Effector memory CD4-positive, alpha-beta T cell (primary cell): ENCODE measurements at places on chromosomes 11 and 22.

DNA sequence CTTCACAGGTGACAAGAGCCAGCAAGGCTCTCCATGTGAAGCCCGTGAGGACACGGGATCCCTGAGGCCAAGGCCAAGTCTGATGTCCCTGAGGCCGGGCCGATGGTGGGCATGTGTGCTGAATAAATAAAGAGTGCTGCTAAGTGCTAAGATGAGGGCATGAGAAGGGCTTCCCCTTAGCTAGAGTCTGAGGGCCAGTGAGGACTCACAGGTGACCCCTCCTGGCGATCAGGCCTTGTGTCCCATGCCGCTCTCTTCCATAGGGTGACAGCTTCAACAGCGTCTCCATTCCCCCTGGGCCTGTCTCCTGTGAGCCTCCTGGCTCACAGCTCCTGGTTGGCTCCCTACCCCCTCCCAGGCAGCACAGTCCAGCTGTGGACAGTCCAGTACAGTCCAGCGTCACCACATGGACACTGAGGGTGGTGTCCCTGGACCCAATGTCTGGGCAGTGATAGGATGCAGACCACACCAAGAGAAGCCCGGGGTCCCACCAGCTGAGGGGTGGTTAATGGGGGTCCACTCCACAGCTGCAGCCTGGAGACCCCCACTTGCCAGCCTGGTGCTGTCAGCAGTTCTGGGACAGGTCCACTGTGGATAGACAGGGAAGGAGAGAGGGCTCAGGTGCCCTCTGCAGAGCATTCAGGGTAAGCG lies 1033.2 kb downstream of the TBC1D22A start:
- DNase-seq = no peak

GRCh38 chr11:17718015-17718414 lies 1.4 kb upstream of the MYOD1 start:
- no peak for DNase-seq

DNA sequence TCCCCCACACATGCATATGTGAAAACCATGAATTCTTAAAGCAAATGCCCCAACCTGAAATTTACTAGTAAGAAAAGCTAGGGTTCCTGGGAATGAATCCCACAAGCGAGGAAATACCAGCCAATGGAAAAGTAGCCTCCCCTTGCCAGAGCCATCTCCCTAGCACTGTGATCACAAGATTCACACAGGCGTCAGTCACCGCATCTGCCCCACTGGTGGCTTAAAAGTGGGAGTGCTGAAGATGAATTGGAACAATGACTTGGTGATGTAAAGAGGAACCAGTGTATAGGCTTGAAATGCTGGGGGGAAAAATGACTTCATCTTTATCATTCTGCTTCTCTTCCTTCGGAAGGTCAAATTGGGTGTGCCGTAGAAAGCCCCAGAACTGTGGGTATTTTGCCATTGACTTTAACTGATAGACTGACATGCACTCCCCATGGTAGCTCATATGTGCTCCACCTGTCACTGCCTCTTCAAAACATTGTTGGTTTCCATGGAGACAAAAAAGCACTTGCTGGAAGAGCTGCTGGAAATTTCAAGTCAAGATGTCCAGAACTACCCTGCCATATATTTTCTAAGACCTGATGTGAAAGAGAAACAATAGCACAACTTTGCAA lies 19.2 kb upstream of the ASPHD2 start:
- no peak for DNase-seq

DNA sequence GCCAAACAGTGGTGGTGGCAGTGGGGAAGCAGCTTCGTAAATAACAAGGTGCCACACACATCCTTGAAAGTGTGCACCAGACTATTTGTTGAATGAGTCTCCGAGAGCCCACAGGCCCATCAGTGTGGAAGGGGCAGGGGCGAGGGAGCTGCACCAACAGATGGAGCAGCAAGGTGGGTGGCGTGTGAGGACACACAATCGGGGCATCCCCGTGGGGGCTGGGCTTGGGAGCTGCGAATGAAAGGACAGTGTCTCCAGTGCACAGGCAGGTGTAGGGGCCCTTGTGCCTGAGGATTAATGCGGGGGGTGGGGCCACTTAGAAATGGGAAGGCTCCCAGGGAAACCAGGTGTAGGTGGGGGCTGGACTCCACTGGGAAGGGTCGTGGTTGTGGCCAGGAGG lies 2.8 kb downstream of the NRXN2 start:
- DNase-seq = no peak

GRCh38 chr11:132228746-132229325 lies 858.4 kb downstream of the NTM start:
- DNase-seq = no peak

GRCh38 chr11:75174781-75175370 lies 24.0 kb downstream of the SLCO2B1 start:
- DNase-seq = no peak

- no peak for DNase-seq
These were observed 2.2 kb downstream of the PHF21B start for GRCh38 chr22:45007391-45008185.

GRCh38 chr22:39959640-39960447 lies at the start of gene TMA7B:
TMA7B (plus strand) TSS chr22:39960397; CDS start chr22:39964375, 3,978 bp downstream.
- DNase-seq = peak; percentile 21

GRCh38 chr11:14449302-14449714 lies 50.3 kb downstream of the COPB1 start:
- no peak for DNase-seq

DNA sequence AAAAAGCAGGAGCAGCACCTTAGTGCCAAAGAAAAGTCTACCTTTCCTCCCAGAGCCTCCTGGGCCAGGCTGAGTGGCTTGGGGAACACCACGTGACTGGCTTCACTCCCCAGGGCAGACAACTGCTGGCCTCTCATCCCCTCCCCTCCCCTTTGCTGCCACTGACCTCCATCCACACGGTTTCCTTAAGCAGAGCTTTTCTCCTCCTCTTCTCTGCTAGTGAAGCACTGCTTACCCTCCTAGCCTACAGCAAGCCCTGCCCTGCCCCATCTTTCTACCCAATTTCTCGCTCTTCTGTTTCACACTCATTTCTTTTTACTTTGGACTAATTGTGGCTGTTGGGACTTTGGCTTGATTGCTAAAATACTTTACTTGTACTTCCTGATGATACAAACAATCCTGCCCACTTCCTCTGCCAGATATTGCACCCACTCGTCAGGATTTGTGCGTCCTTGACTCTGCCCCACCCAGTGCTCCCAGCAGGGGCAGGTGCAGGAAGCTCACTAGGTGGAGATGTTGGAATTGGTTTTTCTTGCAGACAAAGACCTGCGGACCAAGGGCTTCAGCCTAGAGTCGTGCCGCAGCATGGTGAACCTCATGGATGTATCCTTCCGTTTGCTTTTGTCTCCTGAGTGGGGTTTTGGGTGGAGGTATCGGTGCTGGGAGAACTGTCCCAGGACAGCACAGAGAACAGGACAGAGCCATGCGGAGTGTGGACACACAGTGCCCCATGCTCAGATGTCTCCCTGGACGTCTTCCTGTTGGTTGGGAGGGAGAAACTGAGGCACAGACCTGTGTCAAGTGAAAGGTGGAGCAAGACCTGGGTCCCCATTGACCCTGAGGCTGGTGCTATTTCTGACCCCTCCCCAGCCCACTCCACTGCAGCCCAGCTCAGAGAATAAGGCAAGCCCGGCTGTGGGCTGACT lies 27.3 kb downstream of the CAPN1 start:
- DNase-seq = no peak

- DNase-seq = no peak
These were observed 103.5 kb downstream of the C11orf58 start for GRCh38 chr11:16841984-16842383.

DNA sequence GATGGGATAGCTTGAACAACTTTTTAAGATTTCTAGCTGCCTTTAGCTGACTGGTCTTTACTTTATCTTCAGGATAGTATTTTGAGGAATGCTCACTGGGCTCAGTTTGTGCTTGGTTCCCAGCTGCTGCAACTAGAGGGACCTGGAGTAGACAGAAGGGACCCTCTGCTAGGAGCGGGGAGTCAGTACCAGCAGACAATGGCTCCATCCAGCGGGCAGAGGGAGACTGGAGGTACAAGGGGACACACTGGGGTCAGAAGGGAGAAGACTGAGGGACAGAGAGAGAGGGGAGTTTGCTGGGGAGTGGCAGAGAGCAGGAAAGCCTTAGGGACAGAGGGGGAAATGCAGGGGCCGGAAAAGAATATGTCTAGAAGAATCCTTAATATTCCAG lies 22.0 kb upstream of the ACER3 start:
- no peak for DNase-seq

DNA sequence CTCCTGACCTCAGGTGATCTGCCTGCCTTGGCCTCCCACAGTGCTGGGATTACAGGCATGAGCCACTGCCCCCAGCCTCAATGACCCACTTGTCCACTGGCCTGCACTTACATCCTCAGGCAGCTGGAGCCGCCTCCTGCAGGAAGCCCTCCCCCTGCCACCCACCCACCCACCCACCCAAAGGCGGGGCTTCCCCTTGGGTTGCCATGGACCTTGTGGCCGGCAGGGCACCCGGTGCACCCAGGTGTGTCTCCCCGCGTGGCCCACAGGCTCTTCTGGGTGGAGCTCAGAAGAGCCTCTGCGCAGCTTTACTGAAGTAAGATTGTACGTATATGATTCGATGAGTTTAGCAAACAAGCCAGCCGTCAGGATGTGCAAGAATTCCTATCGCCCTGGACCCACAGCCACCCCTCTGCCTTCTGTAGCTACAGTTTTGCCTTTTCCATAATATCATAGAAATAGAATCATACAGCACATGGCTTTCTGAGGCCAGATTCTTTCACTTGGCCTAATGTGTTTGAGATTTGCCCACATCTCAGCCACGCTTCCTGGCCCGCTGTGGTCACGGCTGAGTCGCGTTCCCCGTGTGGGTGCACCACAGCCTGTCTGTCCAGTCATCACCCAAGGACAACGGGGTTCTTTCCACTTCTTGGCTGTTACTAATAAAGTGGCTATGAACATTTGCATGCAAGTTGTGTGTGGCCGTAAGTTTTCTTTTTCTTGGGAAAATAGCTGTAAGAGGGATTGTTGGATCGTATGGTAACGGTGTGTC lies 5.3 kb upstream of the BRSK2 start:
- no peak for DNase-seq

DNA sequence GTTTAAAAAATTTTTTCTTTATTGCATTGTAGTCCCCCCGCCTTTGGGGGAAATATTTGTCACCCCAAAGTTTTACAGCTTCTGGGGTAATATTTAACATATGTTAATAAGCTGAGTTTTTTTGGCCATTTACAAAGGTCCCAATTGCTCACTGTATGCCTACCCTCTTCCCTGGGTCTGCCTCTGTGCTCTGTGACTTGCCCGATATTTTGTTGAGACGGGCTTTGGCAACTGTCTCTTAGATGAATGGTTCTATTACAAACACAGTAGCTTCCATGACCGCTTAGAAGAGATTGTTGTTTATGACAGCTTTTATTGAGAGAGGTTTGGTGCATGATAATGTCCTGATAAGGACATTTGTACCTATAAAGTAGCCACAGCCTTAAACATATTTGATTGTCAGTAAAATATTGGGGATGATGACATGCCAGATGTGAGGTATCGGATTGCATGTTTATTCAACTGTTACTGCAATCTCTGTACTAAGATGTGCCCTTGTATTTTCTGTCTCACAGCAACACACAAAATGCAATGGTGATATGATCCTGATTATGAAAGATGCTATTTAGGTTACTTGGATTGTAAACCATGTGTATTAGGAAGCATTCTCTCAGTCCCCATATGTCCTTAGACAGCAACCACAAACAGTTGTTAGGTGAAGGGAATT lies 103.1 kb downstream of the TEAD1 start:
- no peak for DNase-seq

- no peak for DNase-seq
These were observed 78.1 kb upstream of the CCND1 start for GRCh38 chr11:69562816-69563215.

DNA sequence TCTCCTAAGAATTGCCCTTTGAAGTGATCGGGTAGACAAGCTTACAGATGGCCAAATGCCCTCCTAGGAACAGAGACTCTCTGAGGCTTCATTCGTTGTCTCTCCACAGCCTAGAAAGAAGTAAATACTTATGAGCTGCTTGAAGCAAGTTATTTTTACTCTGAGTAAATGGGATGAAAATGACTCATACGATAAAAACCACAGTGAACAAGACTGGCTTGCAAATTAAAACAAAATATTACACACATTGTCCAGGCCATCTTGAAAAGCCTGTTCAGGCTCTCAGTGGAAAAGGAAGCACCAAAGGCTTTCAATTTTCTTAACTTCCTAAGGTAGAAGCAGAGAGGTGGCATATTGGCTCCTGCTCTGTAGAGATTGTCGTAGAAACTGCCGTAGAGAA lies 294.2 kb downstream of the NELL1 start:
- no peak for DNase-seq

- no peak for DNase-seq
These were observed 22.2 kb downstream of the MUC6 start for GRCh38 chr11:1014276-1014675.

DNA sequence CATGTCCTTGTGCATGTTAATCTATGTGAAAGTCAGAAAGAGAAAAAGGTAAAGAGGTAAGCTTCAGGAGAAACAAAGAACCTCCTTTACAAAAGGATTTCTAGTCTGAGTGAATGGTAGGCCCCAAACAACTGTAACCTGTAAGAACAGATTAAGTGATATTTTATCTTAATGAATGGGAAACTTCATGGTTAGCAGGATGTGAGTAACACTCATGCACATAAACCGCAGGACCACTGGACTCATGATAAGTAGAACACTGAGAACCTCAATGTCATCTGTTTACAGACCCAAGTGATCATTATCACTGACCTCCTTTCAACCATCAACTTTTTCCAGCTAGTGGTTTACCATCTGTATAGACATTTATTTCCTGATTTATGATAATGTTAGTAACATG lies 19.9 kb downstream of the OR8G5 start:
- DNase-seq = no peak

GRCh38 chr11:116762132-116762531 lies 10.7 kb downstream of the BUD13 start:
- DNase-seq = no peak

GRCh38 chr11:90590286-90590685 lies 367.4 kb upstream of the CHORDC1 start:
- no peak for DNase-seq

GRCh38 chr11:97158243-97158642 lies 768.4 kb downstream of the JRKL start:
- no peak for DNase-seq

DNA sequence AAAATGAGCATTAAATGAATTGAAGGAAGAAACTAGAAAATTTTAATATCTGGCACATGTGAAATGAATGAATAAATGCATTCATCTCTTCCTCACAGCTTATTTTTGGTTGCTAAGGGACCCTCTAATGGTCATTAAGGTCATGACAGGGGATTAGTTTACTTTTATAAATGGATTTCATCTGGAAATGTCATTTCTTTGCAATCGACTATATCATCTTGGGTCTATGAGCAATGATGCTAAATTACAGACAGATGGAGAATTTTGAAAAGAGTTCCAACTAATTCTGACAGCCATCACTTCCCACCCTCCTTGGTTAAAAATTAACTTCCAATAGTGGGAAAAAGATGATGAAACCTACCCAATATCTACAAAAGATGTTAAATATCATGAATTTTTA lies 98.0 kb downstream of the KIF18A start:
- no peak for DNase-seq

DNA sequence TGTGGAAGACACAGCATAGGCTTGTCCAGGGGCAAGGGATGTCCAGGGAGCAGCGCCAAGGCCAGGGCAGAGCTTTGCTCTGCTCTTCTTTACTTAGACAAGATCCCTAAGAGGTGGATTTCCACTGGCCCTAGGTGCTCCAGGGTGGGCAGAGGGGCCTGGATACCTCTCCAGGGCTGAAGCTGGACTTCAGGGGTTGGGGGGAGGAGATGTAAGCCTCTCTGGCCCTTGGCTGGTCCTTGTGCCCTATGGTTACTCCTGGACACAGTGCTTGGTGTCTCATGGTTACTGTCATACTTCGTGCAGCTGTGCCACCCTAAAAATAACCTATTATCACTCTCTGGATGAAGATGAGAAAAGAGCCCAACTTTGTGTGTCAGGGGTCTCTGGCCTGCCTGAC lies 12.9 kb upstream of the KCNJ11 start:
- no peak for DNase-seq
